Hypothalamus (tissue), 51 donors: ENCODE measurements at places on chromosomes 11 and 22.

- DNase-seq, result no peak
These were observed 111.3 kb downstream of the PLEKHA7 start for GRCh38 chr11:16902781-16903378.

- no peak for DNase-seq
These were observed 14.8 kb upstream of the MPPED1 start for GRCh38 chr22:43396934-43397457.

DNA sequence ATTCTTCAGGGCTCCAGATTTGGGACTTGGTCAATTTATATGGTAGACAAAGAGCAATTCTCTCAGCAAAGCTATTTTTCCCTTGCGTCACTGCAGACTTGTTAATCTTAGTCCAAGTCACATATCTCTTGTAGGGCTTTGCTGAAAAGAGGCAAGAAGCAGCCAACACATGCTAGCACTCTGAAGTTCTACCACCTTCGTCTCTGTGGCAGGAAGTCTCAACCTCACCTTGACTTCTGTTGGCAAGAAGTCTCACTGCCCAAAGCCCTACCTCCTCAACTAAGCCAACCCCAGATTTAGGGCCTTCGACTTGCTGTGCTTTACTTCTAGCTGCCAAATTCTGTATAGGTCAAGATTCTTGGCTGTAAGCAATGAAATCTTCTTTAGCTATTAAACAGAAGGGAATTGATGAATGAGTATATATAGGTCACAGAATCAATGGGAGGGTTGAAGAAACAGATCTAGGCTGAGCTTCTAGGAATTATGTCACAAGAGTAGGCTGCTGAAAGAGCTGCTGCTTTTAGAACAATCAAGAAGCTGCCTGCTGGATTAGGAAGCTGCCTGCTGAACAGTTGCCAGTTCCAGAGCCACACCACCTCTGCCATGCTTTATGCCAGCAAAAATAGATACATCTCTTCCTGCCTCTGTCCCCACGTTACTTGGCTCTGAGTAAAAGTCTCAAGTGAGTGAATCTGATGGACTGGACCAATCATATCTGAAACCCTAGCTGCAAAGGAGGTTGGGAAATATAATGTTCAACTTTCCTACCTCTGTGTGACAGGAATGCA is 17.6 kb upstream of the NCR3LG1 start:
- DNase-seq, result no peak

DNA sequence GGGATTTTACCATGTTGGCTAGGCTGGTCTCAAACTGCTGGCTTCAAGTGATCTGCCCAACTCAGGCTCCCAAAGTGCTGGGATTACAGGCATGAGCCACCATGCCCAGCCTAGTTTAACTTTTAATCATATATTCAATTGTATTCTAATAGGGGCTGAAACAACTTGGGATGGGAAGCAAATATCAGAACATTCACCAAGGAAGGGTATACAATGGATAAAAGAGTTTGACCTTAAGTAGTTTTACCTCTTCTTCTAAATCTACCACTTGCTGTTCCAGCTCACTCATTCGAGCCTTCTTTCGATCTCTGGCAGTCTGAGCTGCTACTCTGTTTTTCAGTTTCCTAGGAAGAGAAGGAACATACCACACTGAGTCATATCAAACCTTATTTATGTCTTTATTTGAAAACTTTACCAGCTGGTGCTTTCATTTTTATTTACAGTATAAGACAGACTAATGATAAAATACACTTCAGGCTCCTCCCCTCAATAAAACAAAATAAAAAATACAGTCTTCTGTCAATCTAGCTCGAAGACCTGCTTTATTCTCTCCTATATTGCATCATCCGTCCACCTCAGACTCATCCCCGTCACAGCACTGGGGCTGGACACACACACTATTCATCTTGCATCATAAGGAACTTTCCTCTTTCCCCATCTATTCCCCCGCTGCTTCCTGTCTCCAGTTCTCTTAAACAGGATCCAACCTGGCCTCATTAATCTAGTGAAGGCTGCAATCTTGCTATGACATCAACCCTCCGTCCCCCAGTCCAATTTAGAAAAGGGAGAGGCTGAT is 1.4 kb downstream of the XBP1 start:
- DNase-seq, result no peak

DNA sequence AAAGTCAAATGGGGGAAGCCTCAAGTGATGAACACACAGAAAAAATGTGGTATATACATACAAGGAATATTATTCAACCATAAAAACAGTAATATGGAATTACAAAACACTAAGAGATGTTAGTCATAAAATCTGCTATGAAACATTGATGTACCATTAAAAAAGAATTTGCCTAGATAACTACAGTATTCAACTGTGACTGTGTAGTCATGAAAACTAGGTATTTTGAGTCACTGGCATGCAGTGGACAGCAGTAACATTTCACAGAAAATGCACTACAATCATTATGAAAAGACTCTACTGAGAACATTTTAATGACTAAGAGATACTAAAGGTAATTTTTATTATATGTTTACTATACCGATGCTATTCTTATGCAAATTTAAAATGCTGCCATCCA is 11.7 kb downstream of the ZNF195 start:
- no peak for DNase-seq

GRCh38 chr11:130308886-130309285 is 5.8 kb downstream of the ZBTB44 start:
- no peak for DNase-seq

DNA sequence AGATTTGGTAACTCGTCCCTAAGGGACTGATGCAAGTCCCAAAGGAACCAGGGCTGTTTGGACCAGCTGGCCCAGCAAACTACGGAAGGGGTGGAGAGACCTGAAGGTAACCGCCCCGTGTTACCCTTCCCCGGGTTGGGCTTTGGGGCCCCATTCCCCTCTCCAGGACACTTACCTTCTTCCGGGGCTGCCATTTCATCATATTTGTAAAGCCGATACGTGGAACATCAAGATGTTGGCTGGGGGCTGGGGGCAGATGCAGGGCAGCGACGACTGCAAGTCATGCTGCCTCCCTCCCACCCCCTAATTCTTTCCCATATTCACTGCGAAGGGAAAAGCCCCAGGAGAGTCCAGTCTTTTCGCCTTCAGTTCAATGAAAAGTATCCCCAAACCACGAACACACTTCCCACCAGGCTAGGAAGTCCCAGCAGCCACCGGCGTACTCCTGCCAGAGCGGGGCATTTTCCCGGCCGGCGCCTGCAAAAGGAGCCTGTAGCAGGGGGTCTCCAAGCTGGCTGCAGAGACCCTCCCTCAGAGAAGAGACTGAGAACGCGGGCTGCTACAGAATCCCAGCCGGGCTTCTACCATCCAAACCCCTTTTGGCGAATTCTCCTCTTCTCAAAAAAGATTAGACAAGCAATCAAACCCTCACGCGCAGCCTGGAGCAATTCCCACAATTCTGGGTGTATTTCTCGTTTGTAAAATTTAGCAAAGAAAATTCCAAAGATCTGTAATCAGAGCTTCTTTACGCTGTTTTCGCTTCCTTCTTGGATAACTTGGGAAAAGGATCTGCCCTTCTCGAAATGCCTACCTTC is 236.7 kb downstream of the TTC28 start:
- DNase-seq, result peak; percentile 75

GRCh38 chr22:29205594-29206371 is at the start of gene EMID1:
EMID1 (plus strand) TSS chr22:29205896; CDS start chr22:29206039, 143 bp downstream.
- no peak for DNase-seq

DNA sequence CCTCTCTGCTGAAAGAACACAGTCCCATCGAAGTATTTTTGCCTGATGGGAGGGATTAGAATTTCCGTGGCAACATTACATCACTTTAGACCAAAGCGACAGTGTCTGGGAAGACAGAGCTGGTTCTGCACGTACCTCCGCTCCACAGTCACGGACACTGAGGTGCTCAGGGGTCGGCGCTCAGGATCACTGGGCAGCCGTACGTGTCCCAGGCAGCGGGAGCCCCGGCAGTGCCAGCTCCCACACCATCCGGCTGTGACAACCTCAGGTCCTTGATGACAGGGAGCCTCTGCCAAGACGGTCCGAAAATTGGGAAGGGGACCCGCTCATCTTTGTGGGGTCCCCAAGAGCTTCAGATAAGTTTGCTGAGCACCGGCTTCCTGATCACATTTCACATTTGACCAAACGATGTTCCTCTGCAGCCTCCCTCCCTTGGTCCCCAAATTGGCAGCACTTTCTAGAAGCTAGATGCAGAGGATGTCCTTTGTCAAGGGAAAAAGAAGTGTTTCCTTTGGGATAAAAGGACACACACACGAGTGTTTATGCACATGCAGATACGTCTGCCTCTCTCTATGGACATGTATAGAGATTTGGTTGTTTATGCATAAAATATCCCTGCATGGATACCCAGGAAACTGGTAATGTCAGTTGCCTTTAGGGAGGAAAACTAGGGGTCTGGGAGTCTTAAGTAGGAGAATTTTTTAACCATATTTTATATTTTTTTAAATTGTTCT is 61.6 kb upstream of the LINC01488 start:
- DNase-seq, result no peak

GRCh38 chr22:41683616-41684015 is 5.1 kb downstream of the SNU13 start:
- no peak for DNase-seq

- DNase-seq, result no peak
These were observed 75.3 kb upstream of the MTNR1B start for GRCh38 chr11:92894197-92894596.

- no peak for DNase-seq
These were observed 423.7 kb upstream of the CADM1 start for GRCh38 chr11:115927823-115928329.

DNA sequence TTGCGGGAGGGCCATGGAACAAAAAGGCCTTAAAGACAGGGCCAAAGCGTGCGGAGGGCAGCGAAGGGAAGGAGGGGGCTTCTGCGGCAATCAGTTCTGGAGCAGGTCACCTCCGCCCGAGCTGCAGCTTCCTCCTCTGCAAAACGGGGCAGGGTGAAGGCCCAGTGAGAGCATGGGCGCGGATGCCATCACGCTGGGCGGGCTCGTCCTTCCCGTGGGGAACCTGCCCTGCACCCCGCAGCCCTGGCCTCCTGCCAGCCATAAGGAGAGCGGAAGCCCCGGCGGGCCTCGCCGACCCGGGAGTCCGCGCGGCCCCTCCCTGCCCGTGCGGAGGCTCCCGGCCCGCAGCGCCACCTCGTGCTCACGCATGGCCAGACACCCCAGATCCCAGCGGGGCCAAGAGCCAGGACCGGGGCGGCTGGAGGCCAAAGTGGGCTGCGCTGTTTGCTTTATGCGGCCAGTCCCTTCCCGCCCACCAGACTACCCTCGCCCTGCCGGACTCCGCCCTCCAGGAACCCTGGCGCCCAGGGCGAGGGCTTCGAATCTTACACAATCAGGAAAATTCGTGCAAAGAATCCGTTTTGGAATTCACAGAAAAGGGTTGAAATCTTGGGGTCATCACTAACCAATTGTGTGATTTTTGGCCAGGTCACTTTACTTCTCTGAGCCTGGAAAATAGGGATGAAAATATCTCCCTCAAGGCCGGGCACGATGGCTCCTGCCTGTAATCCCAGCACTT is 16.1 kb downstream of the TSKU start:
- peak; percentile 40 for DNase-seq

- DNase-seq, result no peak
These were observed 261.1 kb downstream of the OPCML start for GRCh38 chr11:133271206-133271605.

DNA sequence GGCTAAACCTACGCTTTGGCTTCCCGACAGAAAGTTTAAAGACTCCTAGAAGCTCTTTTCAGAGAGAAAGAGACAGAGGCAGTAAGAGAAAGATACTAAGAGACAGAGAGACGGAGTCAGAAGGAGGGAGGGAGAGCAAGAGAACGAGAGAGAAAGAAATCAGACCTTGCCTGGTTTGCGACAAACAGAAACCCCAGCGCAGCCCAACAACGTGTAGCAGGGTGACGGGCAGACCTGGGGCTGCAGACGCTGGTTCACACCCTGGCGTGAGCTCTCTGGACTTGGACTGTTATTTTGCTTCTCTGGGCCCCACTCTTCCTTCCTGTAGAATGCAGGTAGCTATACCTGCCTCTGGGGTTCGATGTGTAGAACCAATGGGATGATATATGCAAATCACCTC is 244.4 kb upstream of the SYN3 start:
- DNase-seq, result no peak

DNA sequence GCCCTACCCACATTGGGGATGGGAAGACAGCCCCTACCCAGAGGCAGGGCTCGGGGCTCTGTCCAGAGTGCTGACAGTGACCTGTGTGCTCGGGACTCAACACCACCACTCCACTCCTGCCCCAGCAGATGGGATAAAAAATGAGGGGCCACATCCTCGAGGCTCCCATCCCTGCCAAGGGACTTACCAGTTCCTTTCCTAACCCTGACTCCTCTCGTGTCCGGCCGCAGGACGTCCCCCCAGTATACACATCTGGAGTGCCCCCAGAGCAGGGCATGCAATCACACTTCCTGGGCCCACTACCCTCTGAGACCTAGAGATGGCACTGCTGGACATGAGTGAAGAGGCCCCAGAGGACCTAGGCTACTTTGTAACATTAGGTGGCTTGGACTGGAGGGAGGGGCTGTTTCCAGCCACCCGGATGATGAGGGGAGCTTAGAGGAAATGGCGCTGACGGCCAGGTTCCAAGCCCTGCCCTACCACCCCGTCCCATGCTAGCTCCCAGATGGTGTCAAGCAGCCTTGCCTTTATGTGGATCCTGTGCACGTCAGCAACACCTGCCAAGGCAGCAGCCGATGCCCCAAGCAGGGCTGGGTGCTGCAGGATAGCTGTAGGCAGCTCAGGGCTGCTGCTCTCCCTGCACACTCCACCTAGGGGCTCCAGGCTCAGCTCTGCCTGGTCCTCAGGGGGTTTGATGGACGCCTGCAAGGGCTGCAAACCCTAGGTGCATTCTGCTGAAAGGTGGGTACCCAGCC is 86.6 kb downstream of the DGCR2 start:
- DNase-seq, result no peak

DNA sequence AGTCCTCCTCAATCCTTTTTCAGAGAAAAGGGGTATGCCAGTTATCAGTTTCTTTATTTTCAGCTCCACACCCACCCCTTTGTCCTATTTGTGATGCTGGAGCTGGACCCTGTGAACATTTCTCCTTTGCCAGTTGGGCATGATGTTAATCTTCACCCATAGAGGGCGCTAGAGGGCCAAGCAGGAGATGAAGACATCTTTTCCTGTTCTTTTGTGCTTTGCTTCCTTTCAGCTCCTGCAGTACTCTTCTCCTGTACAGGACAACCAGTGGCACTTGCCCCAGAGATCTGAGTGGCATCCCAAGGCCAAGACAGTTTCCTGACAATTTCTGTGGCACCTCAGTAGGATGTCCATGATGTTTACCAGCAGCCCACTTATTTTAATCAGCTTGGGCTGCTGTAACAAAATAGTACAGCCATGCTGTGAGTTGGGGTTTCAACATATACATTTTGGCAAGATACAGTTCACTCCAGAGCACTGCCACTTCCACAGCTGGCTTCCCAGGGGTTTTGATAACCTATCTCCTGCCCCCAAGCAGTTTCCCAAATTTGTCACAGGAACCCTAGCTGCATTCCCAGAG is 4.6 kb downstream of the SAA2 start:
- DNase-seq, result no peak
